Right atrium auricular region (tissue), 2 donors: ENCODE measurements at places on chromosomes 2 and 18. TPM values are rescaled to one million over a fixed set of nuclear protein-coding genes. Genes with fewer than 3 reads are reported as not detected.

- no peak overlapping the region for H3K27ac ChIP-seq
- no peaks in the 10 kb centered on the region for H3K36me3 ChIP-seq
- DNase-seq = peak; percentile 23
- no peaks in the 10 kb centered on the region for H3K27me3 ChIP-seq
- H3K4me1 ChIP-seq = no peaks in the 10 kb centered on the region
Observed at GRCh38 chr2:905833-906140, 44.9 kb upstream of the SNTG2 start.

- H3K27ac ChIP-seq = no peak overlapping the region
- no peak for DNase-seq
- H3K4me1 ChIP-seq = no peaks in the 10 kb centered on the region
- no peaks in the 10 kb centered on the region for H3K36me3 ChIP-seq
- no peak overlapping the region for H3K4me3 ChIP-seq
Observed at GRCh38 chr2:239726631-239727181, 298.4 kb downstream of the NDUFA10 start.

Gene CHRNG
- not detected for total RNA-seq

GRCh38 chr2:63591566-63592175, 2.9 kb downstream of the MDH1 start:
- H3K36me3 ChIP-seq = peaks cover 40% of the 10 kb centered on the region
- no peaks in the 10 kb centered on the region for H3K4me1 ChIP-seq
- no peaks in the 10 kb centered on the region for H3K27me3 ChIP-seq
- no peak for DNase-seq
- peak overlapping the region; percentile 97 for H3K27ac ChIP-seq
- H3K4me3 ChIP-seq = peak overlapping the region; percentile 84

Gene CCDC150
- 0.56 TPM for total RNA-seq

Gene RNASEH1
- 18.6 TPM for total RNA-seq
